ENCODE measurements at places on chromosomes 12 and 14. TPM values are rescaled to one million over a fixed set of nuclear protein-coding genes. Genes with fewer than 3 reads are reported as not detected.

DNA sequence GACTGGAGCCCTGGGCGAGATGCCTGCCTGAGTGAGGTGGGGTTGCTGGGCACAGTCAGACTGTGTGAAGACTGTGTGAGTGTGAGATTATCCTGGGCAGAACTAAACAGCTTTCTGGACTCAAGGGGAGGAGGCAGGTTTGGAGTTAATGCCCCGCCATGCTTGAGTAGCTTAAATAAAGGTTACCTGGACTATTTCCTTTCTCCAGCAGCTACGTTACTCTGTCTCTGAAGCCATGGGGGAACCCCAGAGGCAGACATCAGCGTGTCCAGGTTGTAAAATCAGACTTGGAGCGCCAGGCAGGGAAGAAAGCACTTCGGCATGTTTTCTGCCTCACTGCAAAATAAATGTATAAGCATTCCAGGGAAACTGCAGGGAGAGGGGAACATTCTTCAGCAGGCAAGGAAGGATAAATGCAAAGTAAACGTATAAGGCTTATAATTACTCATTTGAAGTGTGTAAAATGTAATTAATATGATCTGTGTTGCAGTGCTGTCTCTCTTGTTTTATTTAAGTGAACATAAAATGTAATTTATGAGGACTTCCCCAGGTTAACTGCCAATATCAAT lies 129.7 kb downstream of the CHST11 start:
- DNase-seq: no peak

DNA sequence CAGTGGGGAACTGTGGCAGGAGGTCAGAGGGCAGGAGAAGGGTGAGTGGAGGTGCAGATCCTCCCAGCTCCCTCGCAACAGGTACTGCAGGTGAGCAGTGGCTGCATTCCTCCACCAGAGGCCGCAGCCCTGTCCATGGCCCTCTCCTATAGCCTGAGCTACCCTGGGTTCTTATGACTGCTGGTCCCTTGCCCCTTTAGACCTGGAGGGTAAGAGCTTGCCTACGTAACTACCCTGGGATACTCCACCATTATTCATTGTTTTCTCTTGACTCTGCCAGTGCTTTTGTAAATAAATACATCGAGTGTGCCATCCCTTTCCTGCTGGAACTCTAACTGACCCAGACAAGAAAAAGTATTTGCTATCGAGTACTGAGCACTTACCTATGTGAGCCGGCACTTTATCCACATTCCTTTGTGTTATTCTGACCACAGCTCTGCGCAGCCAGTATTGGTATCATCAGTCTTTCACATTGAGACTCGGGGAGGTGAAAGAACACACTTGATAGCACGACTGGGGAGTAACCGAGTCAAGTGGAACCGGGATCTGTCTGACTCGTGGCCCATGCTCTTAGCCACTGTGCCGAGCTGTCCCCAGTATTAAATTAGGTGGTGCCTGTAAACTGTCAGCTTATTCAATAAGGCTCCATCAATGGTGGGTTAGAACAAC lies 38.5 kb downstream of the LTBP2 start:
- no peak for DNase-seq

- no peak for DNase-seq
Measured at GRCh38 chr12:42010257-42010656, 134.4 kb downstream of the GXYLT1 start.

PRKCH gene
- total RNA-seq: 68.3 TPM

- DNase-seq: no peak
Measured at GRCh38 chr14:45400950-45401640, 148.1 kb upstream of the MIS18BP1 start.

DNA sequence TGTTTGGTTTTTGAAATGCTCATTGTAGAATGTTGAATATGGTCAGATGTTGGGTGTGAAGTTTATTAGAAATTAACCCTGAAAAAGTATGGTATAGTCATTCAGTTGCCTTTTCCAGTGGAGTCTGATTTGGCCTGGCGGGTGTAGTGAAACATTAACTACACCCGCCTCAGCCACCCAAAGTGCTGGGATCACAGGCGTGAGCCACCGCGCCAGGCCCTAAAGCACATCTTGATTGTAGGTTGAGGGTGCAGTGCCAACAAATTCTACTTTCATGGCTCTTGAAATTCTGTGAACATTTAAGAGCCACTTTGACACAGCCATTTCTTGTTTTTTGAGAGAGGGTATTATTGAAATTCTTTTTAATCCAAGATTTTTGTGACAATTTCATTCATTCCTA lies 624.9 kb downstream of the DIO2 start:
- DNase-seq: no peak

All from suprapubic skin (tissue), 4 donors.